Stimulated activated CD4-positive, alpha-beta T cell treated with anti-CD3 and anti-CD28 coated beads, Interleukin-1b, Interleukin-23, amount 100 ng/mL, for 1 hour (primary cell): ENCODE measurements at places on chromosomes 3 and 15.

- DNase-seq = no peak
Measured at GRCh38 chr15:91472316-91472756, 372.3 kb downstream of the SV2B start.

- DNase-seq = no peak
Measured at GRCh38 chr3:114418107-114418506, 124.3 kb downstream of the TIGIT start.

GRCh38 chr3:127420829-127421228 is 133.0 kb upstream of the PRR20G start:
- DNase-seq = no peak

DNA sequence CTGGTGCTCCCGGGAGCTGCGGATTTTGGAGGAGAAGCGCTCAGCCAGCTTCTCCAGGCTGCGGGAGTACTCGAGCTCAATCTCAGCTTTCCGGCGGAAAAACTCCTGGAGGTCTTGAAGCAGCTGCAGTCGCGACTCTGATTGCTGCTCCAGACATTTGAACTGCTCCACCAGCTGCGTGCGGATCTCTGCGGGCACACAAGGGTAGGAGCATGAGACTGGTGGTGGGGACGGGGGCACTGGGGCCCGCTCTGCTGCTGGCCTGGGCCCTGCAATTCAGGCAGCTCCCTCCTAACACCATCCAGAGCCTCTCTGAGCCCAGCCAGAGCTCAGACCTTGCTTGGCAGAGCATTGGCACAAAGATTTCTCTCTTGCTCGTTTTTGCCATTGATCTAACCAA is 124.7 kb downstream of the SRGAP3 start:
- no peak for DNase-seq

DNA sequence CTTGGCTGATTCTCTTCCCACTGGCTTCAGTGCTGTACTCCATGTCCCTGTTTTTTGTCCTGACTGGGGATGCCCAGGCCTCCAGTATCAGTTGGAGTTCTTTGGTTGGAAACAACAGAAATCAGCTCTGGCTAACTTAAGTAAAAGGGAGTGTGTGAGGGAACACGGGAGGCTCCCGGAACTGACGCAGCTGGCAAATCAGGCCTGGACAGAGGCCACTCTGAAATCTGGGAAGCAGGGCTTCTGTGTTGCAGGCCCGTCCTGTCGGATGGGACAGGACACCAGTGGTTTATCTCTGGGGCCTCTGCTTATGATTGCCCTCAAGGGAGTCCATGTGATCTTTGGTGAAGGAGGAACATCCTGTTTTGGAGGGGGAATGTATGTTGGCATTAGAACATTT is 124.3 kb downstream of the CHCHD6 start:
- no peak for DNase-seq
